ENCODE measurements at places on chromosomes 16 and 17.

DNA sequence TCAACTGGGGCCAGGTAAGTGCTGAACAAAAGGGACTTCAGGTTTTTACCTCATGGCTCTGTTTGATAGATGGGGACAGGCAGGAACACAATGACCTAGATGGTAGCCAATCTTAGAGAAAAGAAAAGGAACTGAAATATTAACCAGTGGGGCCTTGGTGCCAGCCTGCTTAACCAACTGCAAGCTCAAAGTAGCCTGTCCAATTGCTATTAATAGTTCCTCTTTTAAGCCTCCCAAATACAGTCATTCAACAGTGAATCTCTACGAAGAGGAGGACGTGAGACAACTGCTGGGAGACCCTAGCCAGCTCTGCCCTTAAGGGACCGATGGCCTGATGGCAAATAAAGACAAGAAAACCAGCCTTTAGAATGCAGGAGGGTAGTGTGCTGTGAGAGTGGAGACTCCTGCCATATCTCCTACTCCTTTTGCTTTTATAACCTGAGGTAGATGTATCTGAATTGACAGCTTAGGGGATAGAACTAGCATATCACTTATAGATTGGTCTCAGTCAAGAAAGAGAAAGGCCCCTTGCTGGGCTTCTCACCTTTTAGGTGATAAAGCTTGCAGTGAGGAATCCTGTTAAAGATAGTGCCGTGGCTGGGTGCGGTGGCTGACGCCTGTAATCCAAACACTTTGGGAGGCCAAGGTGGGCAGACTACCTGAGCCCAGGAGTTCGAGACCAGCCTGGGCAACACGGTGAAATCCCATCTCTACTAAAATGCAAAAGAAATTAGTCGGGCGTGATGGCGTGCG is 28.3 kb downstream of the ARSG start:
- no peak for DNase-seq

GRCh38 chr16:5549802-5550201 is 452.2 kb upstream of the EEF2KMT start:
- no peak for DNase-seq

DNA sequence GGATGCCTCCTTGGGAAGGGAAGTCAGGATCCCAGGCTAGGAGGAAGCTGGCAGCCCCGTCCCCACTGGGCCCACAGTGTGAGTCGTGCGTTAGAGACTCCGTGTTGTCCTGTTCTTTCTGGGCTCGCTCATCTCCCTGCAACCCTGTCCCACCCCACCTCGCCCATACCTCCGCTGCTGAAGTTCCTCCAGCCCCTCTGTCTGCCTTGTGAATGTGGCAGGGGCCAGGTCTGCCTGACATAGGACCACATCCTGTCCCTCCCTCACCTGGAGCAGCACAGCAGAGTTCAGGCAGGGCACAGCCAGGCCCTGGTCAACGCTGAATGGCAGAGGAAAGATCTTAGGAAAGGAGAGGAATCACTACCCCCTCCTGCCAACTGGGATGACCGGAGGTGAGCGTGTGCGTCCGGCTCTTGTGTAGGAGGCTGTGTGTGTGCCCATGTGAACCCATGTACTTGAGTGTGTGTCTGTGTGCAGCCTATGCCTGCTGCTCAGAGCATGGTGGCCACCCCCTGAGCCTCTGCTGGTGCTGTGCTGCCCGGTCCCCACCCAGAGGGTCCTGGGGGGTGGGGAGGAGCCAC is 12.8 kb downstream of the KCNJ18 start:
- no peak for DNase-seq

DNA sequence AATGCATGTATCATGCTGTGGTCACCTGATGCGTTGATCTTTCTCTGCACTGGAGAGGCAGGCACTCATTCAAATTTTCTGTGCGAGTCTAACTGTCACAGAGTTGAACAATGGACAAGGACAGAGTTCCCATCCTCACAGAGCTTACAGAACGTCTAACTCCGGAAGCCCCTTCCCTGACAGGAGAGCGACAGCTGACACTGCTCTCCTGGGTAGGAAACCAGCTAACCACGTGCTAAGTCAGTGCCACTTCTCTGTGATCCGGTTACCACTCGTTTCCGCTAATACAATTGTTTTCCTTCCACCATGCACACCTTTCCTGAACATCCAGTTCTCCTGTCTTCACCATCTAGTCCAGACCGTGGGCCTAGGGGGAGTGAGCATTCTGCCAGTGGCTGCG is 11.3 kb downstream of the KLHDC4 start:
- no peak for DNase-seq

DNA sequence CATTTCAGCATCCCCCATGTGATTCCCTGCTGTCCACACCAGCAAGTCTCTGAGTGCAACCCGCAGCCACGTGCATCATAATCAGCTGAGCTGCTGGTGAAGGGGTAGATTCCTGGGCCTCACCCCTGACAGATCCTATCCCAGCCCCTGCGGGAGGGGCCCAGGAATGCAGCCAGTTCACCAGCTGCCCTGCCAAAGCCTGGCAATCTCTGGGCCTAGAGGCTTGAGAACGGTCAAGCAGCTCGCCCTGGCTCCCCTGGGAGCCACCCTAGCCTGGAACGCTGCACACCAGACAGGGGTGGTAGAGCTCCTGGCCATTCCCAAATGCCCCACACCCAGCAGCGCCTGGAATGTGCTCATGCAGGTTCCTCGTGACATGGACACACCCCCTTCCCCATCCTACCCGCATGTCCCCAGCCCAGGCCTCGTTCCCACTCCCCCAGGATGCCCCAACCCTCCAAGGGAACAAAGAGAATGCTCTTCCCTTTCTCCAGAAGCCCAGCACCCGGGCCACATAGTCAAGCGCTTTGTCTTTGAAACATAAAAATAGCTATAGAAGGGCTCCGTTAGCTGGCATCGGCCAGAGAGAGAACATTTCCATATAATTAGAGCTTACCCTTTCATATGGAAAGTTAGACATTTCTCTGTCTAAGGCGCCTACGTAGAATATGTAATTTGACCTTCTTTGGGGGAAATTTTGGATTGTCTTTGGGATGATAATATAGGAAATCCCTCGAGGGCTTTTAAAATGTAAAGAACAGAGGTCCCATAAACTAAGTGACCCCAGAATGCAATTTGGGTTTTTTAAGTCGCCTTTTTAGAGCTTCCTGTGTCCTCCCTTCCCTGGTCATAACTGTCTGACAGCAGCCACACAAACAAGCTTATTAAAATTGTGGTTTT is 3.4 kb downstream of the CEP295NL start:
- no peak for DNase-seq

DNA sequence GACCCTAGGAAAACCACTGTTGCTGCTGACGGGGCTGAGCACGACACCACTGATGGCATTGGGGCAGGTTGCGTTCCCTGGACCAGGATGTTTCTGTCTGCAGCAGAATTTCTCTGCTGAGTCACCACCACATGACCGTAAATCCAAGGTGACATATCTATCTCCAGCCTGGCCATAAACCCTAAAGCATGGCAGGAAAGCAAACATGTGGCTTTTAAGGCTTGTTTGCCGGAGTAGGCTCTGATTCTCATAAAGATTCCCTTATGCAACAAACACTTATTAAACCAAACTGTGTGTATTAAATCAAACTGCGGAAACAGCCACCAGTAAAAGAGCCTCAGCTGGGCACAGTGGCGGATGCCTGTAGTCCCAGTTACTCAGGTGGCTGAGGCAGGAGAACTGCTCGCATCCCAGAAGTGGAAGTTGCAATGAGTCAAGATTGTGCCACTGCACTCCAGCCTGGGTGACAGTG is 17.3 kb downstream of the MPHOSPH6 start:
- no peak for DNase-seq

DNA sequence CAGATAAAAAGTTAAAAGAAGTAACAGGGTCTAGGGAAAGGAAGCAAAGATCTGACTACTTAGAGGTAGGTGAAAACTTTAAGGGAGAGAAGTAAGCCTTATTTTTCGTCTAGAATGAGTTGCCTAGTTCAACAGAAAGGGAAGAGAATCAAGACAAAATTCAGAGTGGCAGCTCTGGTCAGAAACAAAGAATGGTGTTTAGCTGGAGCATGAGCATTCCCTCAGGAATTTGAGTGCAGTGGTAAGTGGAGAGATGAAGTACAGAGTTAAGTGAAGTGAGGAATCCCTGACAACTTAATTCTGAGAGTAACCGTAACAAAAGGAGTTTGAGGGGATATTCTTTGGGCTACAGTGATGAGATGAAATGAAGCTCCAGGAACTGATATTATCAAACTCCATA is 11.5 kb downstream of the SMG6 start:
- no peak for DNase-seq

GRCh38 chr17:42017866-42018200 is 594 bp upstream of the DNAJC7 start:
- no peak for DNase-seq

DNA sequence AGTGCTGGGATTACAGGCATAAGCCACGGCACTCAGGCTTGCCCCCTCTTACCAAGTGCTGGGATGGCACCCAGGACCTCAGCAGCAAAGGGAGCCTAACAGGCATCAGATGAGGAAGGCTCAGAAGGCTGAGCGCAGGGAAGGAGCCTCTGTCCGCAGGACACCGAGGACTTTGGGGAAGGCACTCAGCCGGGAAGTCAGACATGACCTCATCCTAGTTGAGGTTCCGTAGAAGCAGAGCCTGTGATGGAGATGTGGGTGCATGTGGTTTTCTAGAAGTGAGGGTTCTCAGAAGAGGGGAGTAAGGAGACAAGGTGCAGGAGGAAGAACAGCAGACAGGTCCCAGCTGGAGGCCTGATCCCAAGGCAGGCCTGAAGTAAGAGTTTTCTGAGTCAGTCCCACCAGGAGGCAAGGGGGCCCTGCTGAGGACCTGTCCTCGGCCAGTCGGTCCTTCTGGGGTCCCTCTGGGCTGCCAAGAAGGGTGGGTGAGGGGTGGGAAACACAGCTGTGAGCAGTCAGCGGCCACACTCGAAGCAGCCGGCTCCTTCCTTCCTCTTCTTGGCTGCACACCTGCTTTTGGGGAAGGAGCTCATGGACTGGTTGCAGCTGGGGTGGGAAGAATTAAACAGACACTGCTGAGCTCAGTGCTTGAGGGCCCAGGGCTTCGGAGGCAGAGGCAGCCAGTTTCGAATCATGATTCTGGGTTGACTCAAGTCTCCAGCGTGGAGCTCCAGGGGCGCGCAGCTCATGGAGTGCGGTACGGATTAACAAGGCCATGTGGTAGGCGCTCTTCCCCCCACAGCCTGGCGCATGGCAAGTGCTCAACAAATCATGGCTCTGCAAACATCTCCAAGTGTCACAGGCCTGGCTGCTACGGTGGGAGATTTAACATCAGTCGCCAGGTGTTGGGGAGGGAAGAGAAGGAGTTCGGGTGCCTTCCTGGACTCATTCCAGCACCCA is 38.9 kb upstream of the SNN start:
- DNase-seq = no peak

DNA sequence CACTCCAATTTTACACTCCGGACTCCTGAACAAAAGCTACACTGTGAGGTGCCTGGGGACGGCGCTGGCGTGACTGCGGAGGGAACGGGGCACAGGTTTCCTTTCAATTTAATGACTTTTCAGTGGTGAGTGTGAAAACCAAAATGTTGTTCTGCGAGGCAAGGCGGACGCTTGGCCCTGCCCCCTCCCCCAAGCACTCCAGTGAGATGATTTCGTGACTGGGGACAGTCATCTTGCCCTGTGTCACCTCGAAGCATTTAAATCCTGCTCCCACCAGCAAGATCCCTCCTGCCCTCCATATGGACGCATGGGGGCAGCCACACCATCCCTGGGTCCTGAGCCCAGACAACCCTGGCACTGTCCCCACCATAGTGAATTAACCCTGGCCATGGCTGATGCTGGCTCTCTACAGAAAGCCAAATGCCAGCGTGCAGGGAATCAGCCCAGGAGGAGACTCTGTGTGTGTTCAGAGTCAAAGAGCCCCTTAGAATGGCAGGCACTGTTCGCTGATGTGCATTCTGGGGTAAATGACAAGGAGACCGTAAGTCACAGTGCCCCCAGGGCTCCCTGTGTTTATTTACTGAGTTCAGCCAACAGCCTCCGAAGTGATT is 41.0 kb downstream of the C16orf95 start:
- peak; percentile 28 for DNase-seq

GRCh38 chr17:70865993-70866804 is 696.9 kb downstream of the KCNJ2 start:
- DNase-seq = no peak

DNA sequence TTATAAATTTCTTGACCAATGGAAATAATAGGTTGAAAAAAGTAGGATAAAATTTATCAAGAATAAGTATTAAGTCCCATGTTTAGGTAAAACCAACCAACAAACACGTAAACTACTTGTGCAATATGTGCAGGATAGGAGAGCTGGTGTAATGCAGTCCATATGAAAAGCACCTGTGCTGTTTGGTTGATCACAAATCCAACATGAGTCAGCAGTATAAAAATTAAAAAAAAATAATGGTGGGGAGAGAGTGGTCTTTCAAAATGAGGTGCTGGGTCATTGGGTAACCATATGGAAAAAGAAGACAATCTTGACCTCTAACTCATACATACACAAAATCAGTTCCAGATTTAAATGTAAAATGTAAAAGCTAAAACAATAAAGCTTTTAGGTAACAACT is 181.8 kb downstream of the HS3ST3B1 start:
- no peak for DNase-seq

- DNase-seq = no peak
Observed at GRCh38 chr17:22268214-22268911, 576.0 kb downstream of the KCNJ18 start.

- no peak for DNase-seq
Observed at GRCh38 chr17:71412803-71413202, 708.0 kb upstream of the SOX9 start.

DNA sequence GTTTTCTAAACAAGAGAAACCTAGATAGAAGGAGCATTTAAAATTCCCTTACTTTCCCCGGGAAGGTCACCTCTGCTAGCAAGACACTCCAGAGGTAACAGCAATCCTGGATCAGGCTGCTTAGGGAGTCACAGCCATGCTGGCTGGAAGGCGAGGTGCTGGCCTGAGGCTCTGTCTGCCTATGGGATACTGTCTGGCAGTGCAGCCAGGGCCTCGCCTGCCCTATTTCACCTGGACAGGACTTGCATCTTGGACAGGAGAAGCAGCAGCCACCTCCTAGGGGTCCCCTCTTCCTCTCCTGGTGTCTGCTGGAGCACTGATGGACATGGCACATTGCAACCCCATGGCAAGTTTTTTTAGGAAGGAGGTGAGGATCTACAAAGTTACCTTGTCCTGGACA is 15.1 kb downstream of the FA2H start:
- no peak for DNase-seq

DNA sequence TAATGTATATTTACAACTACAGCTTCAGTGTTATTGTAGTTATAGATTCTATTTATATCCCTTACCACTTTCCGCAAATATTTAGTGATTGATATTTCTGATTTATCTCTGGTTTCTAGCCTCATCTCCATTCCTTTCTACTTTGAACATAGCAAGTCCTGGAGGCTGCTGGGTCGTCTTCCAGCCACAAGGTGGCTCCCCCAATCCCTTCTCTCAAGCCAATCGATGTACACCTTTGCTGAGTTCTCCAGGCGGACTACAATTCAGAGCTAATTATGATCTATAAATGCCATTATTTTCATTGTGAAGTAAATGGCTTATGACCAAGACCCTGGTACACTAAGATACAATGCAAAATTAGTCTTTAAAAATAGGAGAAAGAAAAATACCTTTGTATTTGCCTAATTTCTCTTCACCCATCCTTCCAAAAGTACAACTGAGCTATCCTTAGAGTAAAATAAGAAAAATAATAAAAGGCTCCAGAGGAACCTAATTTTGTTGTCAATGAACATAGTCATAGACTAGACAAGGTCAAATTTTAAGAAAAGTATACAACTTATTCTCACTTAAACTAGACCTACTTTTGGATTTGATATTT is 122.1 kb downstream of the SKAP1 start:
- peak; percentile 80 for DNase-seq
